NCI-H2171 treated with DMSO at 0.1 percent for 48 hours (cell line): ENCODE measurements at places on chromosomes 6 and 20.

DNA sequence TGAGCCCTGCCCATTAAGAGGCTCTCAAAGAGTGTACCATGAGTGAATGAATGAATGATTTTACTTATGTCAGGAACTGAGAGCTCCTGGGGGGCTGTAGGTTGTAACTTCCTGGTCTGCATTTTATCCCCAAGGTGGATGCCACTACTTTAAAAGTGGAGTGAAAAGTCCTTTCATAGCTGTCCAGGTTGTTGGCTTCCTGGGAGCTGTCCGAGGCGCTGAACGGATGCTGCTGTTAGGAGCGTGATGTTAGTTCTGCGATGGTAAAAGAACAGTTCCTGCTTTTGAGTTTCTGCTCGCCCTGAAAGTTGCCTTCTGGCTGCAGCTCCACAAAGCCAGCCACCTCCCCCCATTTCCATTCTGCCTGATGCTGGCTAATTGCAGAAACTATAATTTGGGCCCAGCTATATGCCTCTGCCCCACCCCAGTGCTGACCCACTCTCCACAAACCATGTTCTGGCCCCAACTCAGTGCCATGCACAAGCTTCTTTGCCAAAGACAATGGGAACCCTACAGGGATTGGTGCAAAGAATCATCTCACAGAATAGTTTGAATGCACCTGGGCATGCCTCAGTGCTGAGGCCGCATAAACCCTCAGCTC, 330.9 kb upstream of the CDH4 start:
- DNase-seq = no peak

DNA sequence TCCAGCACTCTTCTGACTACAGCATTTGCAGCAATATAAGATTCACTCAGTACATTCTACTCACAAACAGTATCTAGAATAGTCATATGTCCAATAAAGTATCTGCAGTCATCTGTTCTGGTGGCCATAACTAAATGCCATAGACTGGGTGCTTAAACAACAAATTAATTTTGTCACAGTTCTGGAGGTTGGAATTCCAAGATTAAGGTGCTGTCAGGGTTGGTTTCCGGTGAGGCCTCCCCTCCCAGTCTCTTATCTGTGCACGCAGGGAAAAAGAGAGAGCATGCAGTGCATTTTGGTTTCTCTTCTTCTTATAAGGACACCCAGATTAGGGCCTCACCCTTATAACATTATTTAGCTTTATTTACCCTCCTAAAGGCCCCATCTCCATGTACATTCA, 21.3 kb upstream of the NUS1 start:
- no peak for DNase-seq

DNA sequence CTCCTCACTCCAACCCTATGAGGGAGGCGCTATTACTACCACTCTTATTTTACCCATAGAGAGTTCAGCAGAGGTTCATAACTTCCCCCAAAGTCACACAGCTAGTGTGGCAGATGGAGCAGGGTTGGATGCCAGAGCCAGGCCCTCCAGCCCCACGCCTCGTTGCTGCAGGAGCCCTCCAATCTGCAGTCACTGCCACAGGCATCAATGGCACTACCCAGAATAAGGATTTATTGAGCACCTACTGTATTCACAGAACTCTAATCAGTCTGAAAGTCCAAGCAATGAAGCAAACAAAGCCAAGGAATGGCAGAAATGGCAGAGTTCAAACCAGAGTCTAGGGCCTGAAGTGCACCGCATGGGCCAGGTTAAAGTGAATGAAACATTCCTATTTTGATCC, 144.9 kb downstream of the LPA start:
- DNase-seq = no peak

DNA sequence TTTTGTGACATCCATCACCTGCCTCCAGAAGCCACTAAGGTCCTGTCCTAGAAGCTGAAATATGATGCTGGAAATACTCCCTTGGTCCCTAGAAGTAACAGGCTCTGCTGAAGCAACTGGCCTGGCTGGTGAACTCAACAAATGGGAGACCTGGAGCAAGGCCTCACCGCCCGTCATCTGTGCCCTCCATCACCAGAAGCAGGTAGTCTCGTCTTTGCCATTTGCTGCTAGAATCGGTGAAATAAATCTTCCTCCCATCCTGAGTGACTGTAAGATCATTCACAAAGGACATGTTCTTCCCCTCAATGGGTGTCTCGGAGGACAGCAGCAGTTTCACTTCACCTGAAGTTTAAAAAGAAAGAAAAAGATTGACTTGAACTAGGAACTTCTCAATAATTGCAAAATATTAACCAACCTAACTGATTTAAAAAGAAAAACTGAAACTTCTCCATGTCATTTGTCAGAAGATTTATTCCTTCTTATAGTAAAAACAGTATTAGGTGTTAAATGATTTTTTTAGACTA, 21.0 kb downstream of the CST7 start:
- DNase-seq = no peak

DNA sequence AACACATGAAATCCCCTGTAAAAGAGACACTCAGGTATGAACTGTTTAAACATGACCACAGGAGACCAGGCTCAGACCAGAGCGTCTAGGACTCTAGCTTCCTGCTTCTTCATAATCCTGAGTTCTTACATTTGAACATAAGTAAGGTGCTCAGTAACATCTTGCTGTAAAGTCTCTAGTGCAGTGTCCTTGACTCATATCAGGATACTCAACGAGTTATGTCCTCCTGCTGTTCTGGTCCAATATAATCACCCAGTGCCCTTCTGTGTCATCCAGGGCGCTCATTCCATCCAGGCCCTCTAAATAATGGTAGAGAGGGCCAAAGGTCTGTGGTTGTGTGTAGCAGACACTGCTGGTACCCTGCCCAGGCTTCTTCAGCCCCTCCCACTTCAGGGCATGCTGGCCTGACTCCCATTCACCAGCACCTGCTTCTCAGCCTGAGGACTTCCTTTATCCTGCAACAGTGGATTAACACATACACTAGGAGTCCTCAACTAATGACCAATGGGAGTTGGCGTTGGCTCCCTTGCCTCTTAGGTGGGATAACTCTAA, 66.8 kb upstream of the MOCS1 start:
- no peak for DNase-seq

DNA sequence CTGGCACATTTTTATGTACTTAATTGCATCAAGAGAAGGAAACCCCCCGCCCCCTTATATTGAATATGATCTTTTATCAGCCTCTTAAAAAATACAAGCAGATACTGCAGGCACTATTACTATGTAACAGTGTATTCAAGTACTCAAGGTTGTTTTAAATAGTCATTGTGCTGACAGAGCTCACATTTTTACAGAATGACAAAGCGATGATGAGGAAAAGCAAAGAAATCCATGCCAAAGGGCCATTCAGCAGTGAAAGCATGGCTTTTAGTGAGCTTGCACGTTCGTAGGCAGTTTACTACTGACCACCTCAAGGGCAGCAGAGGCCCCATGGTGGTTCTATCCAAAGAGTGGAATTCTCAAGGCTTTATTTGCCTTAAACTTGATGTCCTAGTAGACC, 146.8 kb downstream of the RPS12 start:
- DNase-seq = no peak

DNA sequence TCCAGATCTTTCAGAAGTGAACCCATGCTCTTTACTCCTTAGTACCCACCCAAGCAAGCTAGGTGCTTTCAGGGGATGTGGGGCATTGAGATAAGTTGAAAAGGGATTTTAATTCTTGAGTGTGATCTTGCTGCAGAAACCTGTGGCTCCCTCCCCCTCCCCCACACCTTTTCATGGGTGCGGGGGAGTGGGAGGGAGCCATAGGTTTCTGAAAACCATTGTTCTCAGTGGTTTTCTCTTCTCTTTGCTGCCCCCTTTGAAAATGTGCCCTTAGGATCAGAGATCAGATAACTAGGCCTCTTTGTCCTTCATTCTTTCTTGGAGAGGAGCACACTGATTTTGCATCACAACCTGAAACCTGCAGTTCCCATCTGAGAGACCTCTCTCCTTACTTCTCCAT, 2.4 kb downstream of the PCSK2 start:
- no peak for DNase-seq
